ENCODE measurements at places on chromosomes 2 and 18. TPM values are rescaled to one million over a fixed set of nuclear protein-coding genes. Genes with fewer than 3 reads are reported as not detected.

DNA sequence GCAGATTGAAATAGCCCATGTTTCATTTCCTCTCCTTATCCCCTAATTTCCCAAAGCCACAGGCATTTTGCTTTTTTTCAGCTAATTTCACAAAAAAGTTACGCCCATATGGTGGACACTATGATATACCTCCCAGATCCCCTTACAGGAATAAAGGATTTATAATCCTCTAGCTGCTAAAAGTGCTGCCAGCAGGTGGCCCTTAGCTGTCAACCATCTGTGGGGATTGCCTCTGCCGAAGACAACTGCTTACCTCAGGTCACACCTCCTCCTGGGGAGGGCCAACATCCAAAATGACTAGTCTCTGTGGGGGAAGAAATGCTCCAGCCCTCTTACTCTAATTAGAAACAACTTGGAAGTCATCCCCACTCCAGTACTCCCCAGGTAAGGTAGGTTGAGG lies 61.0 kb upstream of the EPB41L3 start:
- no peak overlapping the region for H3K27ac ChIP-seq

DNA sequence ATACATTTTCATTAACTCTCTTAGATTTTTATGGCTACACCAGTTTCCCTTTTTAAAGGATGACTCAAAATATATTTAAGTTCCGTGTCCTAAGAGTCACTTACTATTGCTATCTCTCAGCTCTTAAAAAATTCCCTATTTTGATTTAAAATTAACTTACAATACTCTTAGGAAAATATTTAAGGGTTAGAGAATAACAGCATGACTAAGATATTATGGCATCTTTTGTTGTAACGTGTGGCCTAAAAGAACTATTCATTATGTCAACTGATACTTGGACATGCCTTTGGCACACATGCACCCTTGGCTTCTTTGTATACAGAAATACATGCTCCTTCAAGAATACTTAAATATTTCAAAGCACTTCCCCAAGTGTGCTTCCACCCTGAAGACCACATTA lies 42.3 kb downstream of the SCN3A start:
- no peak for DNase-seq
- no peak overlapping the region for H3K4me3 ChIP-seq
- H3K27me3 ChIP-seq: no peaks in the 10 kb centered on the region
- H3K4me1 ChIP-seq: no peaks in the 10 kb centered on the region
- H3K27ac ChIP-seq: no peak overlapping the region

GRCh38 chr2:239674101-239674980 lies 273.5 kb upstream of the HDAC4 start:
- H3K36me3 ChIP-seq: no peaks in the 10 kb centered on the region
- H3K27me3 ChIP-seq: no peaks in the 10 kb centered on the region
- H3K4me1 ChIP-seq: no peaks in the 10 kb centered on the region
- H3K27ac ChIP-seq: no peak overlapping the region
- no peak for DNase-seq
- no peak overlapping the region for H3K4me3 ChIP-seq

DNA sequence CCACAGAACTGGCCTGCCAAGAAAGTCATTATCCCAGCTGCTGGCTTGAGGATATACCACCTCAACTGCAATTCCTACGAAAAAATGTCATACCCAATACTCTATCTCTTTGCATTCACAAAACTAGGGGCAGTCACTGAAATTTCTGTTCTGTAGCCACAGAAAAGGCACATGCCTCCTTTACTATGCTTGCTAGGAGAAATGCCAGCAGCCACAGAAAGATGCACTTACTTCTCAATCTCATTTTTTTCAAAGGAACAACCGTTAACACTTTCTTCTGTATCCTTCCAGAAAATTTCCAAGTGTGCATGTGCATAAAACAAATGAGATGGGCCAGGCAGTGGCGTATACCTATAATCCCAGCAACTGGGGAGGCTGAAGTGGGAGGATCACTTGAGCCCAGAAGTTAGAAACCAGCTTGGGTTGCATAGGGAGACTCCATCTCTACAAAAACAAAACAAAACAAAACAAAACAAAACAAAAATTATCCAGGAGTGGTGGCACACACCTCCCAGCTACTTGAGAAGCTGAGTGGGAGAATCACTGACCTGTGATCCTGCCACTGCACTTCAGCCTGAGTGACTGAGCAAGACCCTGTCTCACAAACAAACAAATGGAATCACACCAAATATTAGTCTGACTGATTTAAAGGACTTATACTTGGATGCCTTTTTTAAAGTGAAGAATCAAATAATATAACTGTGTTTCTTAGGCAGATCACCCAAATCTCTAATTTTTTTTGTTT lies 22.4 kb upstream of the PUM2 start:
- H3K27ac ChIP-seq: no peak overlapping the region
- no peak overlapping the region for H3K4me3 ChIP-seq

The RBM45 gene
- 12.9 TPM for total RNA-seq

The ALPI gene
- total RNA-seq: not detected

GRCh38 chr18:44668270-44668975 lies 12.3 kb upstream of the SETBP1 start:
- DNase-seq: no peak

The OSR1 gene
- total RNA-seq: 79.1 TPM

GRCh38 chr2:97741251-97741650 lies 27.9 kb downstream of the ZAP70 start:
- H3K27me3 ChIP-seq: no peaks in the 10 kb centered on the region
- no peak for DNase-seq
- H3K4me1 ChIP-seq: no peaks in the 10 kb centered on the region

The FBLN7 gene
- total RNA-seq: 6.1 TPM

The NYAP2 gene
- 1.7 TPM for total RNA-seq

- H3K27me3 ChIP-seq: no peaks in the 10 kb centered on the region
- no peaks in the 10 kb centered on the region for H3K4me1 ChIP-seq
- no peaks in the 10 kb centered on the region for H3K36me3 ChIP-seq
Observed at GRCh38 chr2:154670083-154670482, 28.4 kb upstream of the KCNJ3 start.

- no peak overlapping the region for H3K27ac ChIP-seq
- peaks cover 3% of the 10 kb centered on the region for H3K4me1 ChIP-seq
- H3K27me3 ChIP-seq: no peaks in the 10 kb centered on the region
- no peak overlapping the region for H3K4me3 ChIP-seq
- no peak for DNase-seq
Observed at GRCh38 chr18:13356032-13356431, 137.5 kb downstream of the LDLRAD4 start.

All from aorta (tissue), 5 donors.